ENCODE measurements at places on chromosomes 13 and 19.
A peak's percentile ranks its signal among the peaks of the same experiment; 100 is the strongest.

DNA sequence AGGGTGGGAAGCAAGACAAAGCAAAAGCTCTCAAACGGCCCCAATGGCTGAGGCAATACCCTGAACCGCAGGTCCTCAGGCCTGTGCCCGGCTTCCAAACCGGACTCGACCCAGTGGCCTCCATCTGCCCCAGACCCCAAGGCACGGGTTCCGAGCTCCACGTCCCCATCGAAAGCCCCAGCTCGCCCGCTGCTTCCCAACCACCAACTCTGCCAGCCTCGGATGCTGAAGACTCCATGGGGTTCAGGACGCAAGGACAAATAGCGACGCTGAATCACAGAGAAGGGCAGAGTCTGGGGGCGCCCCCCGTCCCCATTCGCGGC, 559 bp downstream of the POLR2E start:
- DNase-seq: no peak

GRCh38 chr19:52570000-52570861, at the start of gene ZNF701:
ZNF701 (plus strand) TSS chr19:52570287; CDS start chr19:52574148, 3,861 bp downstream.
- DNase-seq: peak; percentile 96

GRCh38 chr13:37067874-37068273, 8.4 kb upstream of the SUPT20H start:
- DNase-seq: no peak

- DNase-seq: no peak
Observed at GRCh38 chr13:98492335-98493041, 84.4 kb downstream of the STK24 start.

DNA sequence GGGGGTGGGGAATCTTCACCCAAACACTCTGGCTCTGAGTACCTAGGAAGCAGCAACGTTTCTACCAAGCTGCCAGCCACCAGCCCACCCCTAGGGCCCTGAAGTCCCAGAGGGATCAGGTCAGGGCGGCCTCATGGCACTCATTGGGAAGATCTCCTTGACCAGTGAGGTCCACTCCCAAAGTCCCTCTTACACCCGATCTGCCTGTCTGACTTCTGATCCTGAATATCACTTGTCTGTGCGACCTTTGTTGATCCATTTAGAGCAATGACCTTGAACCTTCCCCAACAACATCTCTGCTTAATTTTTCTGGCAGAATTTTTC, 2.1 kb upstream of the GNA15 start:
- DNase-seq: no peak

DNA sequence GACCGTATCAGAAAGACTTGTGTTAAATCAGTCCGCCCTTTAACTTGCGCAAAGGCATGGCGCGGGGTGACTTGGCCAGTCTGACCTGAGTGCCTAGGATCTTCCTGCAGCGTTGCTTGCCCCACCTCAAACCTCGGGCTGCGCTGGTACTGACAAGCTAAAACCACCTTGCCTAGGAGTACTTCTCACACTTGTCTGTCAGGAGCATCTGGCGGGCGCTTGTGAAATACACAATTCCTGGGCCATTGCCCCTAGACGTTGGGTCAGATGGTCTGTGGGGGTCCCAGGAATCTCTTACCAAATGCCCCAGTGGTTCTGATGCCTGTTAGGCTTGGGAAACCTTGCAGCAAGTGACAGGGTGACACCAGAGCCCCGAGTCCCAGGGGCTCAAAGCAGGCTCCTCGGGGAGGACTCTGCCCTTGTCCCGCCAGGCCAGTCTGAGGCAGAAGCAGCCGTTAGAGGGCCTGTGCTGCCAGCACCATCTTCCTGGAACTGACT, 12.9 kb downstream of the CEBPG start:
- no peak for DNase-seq

DNA sequence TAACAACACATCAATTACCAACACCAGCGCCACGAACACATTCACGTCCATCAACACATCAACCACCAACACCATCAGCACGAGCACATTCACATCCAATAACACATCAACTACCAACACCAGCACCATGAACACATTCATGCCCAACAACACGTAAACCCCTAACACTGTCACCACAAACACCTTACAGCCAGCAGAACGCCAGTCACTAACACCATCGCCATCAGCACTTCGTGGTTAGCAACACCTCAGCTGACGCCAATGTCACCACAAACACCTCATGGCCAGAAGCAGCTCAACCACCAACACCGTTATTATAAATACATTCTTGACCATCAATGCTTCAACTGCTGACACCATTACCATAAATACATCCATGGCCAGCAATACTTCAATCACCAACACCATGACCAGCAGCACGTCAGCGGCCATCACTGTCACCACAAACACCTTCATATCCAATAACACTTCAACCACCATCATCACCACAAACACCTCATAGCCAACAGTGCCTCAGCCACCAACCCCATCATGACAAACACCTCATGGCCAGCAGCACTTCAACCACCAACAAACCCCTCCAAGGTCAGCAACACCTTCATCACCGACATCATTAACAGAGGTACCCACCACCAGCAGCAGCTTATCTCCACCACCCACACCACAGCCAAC, 9.4 kb downstream of the FCER2 start:
- no peak for DNase-seq

DNA sequence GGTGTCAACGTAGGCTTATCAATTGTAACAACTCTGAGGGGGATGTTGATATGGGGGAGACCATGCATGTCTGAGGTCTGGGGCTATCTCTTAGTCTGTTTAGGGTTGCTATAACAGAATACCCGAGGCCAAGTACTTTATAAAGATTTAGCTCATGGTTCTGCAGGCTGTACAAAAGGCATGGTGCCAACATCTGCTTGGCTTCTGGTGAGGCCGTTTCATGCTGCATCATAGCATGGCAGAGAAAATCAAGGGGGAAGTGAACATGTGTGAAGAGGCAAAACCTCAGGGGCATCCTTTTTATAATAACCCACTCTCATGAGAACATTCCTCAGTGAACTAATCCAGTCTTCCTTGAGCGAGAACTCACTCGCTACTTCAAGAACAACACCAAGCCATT, 353.8 kb downstream of the ENOX1 start:
- DNase-seq: no peak

DNA sequence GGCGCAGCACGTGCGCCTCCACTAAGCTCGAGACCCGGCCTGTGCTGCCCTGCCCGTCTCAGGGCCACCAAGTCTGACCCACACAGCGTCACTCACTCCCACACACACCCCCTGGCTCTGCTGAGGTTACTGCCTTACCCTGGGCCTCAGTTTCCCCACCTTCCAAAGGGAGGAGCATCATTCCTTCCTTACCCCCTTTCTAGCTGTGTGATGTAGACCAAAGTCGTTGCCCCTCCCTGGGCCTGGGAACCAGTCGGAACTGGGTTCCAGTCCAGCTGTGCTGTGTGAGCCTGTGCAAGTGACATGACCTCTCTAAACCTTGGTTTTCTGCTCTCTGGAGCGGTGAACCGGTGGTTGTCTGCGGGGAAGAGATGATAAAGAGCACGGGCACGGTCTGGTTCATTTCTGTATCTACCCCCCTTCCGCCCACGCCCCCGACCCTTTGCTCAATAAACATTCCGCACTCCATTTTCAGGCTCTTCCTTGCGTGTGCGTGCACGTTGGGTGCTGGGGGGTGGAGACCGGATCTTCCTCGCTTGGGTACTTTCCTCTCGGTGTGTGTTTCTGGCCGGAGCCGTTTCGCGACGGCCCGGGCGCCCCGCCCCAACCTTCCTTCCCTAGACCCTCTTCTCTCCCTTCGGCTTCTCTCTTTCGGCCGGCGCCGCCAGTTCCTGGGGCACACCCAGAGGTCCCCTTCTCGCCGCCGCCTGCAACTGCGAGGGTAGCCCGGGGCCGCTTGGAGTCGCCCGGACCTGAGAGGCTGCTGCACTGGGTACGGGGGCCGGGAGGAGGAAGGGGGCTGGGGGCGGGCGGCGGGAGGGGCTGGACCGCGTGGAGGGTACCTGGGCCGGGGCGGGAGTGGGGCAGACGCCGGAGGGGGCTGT, at the start of gene ZNF581:
Gene ZNF581 (plus strand): TSS at position 647 of the 884 bp plus-strand sequence. CDS start 923 bp downstream, outside the sequence.
- peak; percentile 90 for DNase-seq

- no peak for DNase-seq
Observed at GRCh38 chr13:23697772-23698313, 127.6 kb downstream of the TNFRSF19 start.

All from B cell (primary cell).